ENCODE measurements at places on chromosomes 11 and 22. TPM values are rescaled to one million over a fixed set of nuclear protein-coding genes. Genes with fewer than 3 reads are reported as not detected.
A peak's percentile ranks its signal among the peaks of the same experiment; 100 is the strongest.

A4GALT gene
- total RNA-seq = 1.6 TPM

CDON gene
- 3.8 TPM for total RNA-seq

DNA sequence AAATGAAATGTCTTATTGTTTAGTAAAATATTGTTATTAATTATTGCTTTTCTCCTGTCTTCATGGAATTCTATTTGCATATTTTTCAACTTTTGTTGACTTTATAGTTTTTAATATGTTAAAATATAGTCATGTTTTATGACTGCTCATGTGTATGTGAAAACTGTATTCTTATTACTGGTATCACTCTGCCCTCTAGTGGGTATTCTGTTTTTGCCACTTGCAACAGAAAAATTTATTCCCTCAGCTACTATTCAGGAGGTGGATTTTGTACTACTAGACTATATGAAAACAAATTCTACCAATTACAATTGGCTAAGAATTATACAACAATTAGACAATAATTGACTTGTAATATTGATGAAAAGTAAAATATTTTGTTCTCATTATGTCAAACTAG lies 45.0 kb downstream of the OR4C6 start:
- peak; percentile 33 for DNase-seq

NRXN2 gene
- 0.18 TPM for total RNA-seq

KLHL35 gene
- 1.4 TPM for total RNA-seq

- peak; percentile 3 for DNase-seq
Observed at GRCh38 chr11:26780376-26781085, 58.7 kb upstream of the SLC5A12 start.

GRCh38 chr11:75429902-75430713 lies 2.9 kb downstream of the KLHL35 start:
- peak; percentile 63 for DNase-seq

GP1BB gene
- 0.18 TPM for total RNA-seq

DNA sequence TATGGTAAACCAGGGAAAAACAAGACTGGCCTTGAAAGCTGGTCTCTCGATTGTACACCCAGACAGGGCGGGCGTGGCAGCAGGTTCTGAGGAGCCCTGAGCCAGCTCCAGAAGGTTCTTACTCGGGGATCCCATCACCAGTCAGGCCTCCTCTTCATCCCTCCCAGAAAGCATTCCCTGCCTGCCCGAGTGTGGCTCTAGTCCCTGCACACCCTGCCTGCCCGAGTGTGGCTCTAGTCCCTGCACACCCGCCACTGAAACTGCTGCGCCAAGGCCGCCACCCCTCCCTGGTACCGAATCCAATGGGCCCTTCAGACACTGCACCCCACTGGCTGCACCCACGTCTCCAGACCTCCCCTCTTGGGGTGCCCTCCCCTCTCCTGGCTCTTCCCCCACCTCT lies 30.1 kb downstream of the KIAA0930 start:
- DNase-seq = no peak

ZNF280B gene
- total RNA-seq = 1.9 TPM

DNA sequence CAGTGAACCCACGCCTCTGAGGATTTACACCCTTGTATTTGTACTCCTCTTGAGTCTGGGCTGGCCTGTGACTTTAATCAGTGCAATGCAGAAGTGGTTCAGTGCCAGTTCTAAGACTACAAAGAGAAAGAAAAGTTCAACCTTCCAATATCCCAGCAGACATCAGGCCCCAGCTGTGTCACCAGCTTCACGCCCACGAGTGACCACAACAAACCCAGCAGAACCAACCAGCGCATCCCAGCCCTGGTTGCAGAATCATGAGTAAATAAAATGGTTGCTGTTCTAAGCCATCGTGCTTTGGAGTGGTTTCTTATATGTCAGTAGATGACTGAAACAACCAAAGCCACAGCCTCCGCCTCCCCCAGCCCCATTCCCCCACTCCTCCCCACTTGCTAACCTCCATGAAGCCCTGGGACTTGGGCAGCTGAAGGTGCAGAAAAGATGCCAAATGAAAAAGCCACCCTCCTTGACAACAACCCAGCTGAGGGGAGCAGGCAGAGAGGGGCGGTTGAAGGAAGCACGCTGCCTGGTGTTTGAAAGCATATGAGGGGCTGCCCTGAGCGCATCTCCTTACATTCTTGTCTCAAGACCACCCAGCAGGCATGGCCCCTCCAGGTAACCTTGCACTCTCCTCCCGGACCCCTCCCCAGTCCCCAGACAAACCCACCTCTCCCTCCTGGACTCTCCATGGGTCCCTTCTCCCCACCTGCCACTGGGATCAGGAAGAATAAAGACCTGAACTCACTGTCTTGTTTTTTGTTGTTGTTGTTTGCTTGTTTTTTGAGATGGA lies 20.9 kb downstream of the TSKU start:
- peak; percentile 46 for DNase-seq

- no peak for DNase-seq
Observed at GRCh38 chr11:120290956-120291355, 34.1 kb upstream of the TLCD5 start.

GRCh38 chr11:62664405-62665074 lies 470 bp downstream of the C11orf98 start:
- peak; percentile 50 for DNase-seq

DNA sequence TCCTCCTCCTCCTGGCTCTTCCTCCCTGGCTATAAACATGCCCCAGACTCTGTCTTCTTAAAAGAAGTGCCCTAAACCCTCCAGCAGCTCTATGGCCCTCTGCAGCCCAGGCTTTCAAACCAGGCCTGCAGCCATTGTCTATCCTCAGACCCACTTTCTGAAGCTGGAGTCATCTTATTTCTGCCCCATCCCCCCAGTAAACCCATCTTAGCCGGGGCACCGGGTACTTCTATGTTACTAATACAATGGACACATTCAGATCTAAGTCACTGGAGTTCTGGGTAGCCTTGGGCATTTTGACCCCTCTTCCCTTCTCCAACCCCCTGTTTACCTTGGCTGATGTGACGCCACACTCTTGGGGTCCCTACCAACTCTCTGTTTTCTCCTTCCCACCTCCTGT lies 29.7 kb upstream of the CACNG2 start:
- no peak for DNase-seq

MMP8 gene
- under 0.01 TPM for total RNA-seq

GPR83 gene
- total RNA-seq = under 0.01 TPM

- DNase-seq = no peak
Observed at GRCh38 chr11:114621950-114622809, 26.6 kb upstream of the NXPE4 start.

SGSM1 gene
- total RNA-seq = not detected

LDHAL6A gene
- total RNA-seq = not detected

DNA sequence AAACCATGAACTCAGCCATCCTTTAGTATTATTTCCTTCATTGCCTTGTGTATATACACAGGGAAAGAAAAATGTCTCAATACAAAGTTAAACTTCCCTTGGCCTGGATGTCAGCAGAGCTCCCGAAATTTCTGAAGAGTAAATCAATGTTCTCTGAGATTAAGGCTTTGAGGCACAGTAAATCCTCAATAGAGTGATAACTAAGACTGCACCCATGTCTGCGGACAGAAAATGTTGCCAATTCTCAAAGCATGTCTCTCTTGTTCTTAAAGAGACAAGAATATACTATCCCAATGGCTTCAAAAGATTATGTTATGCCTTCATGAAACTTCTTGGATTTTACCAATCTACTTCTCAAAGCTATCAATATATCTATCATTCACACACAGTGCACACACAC lies 1196.7 kb upstream of the TENM4 start:
- no peak for DNase-seq

YPEL1 gene
- 1.1 TPM for total RNA-seq

SLC22A12 gene
- total RNA-seq = not detected

HMBS gene
- 17.9 TPM for total RNA-seq

OTOG gene
- not detected for total RNA-seq

DNA sequence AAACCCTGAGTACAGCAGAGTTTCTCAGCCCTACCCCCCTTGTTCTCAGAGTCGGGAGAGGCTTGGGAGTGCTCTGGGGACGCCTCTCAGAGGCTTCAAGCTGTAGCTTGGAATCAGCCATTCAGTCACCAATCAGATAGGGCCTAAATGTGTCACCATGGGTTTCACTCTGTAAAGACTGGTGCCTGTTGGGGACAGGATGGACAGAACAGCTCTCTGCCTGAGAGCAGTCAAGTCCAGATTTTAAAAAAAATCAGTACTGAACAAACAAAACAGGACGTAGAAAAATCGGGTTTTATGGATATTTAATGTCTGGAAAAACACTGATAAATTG lies 1.3 kb downstream of the FADD start:
- DNase-seq = no peak

- no peak for DNase-seq
Observed at GRCh38 chr11:82458761-82459160, 274.9 kb downstream of the FAM181B start.

TSPO gene
- total RNA-seq = 94.7 TPM

DNA sequence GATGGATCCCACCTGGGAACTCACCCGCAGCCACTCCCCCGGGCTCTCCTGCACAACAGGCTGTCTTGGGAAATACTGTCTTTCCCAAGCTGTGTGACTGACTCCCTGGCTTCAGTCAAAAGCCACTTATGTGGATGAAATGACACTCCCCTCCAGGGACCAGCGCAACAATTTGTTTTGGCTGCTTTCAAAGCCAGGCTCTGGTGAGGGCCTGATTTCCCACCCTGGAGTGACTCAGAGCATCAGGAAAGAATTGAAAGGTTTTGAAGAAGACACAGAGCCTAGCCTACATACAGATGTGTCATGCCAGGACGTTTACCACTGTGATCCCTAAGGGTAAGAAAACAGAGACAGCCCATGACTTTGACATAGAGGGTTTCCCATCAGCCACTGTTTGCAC lies 550.5 kb downstream of the MIAT start:
- peak; percentile 39 for DNase-seq

MUC2 gene
- not detected for total RNA-seq

- DNase-seq = no peak
Observed at GRCh38 chr11:27401280-27401832, 38.3 kb upstream of the CCDC34 start.

KBTBD3 gene
- total RNA-seq = 2.2 TPM

GRCh38 chr22:45316796-45317526 lies 7.2 kb downstream of the FAM118A start:
- DNase-seq = no peak

- DNase-seq = peak; percentile 94
Observed at GRCh38 chr11:8911029-8911823, at the start of gene AKIP1. TSS of gene AKIP1 (plus strand) at chr11:8911189. CDS start at chr11:8911450, 261 bp downstream.

GRCh38 chr11:86039094-86039493 lies 29.8 kb downstream of the PICALM start:
- DNase-seq = no peak
